ENCODE measurements at places on chromosomes 5 and 9.

DNA sequence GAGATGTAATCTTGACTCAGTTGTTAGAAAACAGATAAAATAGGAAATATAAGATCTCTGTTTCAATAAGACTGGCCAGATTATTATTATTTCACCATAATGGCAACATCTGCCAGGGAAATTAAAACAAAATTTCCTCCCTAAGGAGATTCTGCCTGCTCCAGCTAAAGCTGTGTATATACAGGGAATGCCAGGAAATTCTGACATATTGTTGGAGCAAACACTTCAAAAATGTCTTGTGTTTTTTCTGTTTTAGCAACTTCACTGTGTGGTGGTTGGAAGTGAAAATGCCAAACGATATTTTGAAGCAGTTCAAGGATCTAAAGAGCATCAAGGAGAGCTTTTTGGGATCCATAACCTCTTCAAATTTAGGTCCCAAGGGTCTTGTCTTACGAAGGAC lies 90.8 kb downstream of the ERCC6L2 start:
- DNase-seq: no peak

- DNase-seq: no peak
These were observed 52.1 kb upstream of the CACNA1B start for GRCh38 chr9:137825324-137825989.

DNA sequence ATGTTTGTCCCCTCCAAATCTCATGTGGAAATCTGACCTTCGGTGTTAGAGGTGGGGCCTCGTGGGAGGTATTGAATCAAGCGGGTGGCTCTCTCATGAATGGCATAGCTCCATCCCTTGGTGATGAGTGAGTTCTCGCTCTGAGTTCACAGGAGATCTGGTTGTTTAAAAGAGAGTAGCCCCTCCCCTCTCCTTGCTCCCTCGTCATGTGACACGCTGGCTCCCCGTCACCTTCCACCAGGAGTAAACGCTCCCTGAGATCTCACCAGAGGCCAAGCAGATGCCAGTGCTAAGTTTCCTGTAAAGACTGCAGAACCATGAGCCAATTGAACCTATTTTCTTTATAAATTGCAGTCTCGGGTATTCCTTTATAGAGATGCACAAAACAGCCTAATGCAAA lies 74.5 kb downstream of the RASEF start:
- DNase-seq: no peak

- DNase-seq: no peak
These were observed 516.6 kb downstream of the RAB3C start for GRCh38 chr5:59099270-59099994.

DNA sequence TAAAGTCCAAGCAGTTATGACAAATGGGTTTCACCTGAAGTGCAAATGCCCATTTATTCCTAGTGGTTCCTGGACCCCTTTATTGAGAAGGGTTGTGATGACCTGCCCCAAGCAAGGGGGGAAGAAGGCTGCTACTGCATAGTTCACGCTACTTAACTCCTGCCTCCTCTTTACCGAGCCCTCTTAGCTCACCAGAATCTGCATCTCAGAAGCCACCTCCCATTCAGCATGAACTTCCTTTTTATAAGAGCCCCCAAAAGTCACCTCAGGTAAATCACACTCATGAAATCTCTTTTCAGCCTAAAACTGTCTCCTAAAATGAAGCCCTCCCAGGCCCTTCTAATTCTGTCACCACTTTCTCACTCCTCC lies 26.6 kb upstream of the C9orf72 start:
- no peak for DNase-seq

DNA sequence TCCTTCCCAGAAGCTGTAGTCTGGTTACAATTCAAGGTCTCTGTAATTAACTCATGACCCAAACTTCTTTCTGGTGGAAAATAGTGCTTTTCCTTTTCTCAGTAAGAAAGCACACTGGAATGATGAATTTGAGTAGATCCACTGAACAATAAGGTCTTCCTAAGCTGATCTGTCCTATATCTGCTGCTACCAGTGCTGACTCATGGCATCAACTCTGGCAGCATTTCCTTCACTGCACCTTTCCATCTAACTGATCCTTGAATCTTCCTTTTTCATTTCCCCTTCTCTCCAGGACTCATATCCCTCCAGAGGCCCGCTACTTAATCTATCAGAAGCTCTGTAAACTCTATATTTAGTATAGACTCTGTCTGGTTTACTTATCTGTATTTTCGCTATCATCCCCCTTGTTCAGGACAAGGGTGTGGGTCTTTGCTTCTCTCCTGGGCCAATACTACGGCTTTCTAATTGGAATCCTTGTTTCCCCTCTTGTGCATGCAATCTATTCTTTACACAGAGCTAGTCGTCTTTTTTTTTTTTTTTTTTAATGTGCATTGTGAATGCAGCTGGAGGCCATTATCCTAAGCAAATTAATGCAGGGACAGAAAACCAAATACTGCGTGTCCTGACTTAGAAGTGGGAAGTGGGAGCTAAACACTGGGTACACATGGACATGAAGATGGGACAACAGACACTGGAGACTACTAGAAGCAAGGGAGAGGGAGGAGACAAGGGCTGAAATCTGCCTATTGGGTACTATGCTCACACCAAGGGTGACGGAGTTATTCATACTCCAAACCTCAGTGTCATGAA lies 192.2 kb upstream of the RPS23 start:
- DNase-seq: no peak

GRCh38 chr5:74578356-74579044 lies 62.0 kb downstream of the ENC1 start:
- DNase-seq: no peak

DNA sequence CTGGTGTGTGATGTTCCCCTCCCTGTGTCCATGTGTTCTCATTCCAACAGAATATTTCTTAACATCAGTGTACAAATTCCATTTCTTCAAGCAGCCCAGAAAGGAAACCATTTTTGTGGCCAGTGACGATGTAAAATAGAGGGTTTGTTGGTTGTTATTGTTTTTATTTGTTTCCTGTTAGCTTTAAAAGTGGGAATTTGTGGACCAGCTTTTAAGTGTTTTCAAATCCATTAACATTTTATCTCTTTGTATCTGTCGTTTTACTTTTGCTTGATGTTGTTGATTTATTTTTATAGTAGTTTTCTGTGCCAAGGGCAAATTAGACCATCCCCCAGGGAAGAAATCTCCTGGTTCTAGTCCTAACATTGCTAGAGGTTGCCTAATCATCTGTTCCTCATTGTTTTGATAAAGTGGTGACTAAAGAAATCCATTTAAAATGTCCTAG lies 100.0 kb downstream of the GDNF start:
- DNase-seq: no peak

DNA sequence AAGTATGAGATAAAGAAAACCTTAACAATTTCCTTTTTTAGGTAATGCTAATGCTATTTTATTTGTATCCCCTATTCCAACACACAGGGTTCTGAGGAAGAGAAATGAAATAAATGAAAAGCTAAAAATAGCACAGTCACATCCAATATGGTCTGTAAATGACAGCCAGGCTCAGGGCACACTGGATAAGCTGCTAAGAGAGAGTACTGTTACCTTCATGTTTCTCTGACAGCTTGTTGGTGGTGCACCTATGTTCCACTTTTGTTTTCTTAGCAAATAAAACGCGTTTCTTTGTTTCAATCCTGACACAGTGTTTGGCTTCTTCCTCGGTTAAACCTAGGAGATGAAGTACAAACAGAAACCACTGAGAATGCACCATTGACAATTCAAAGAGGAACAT lies 41.3 kb downstream of the C6 start:
- DNase-seq: no peak

GRCh38 chr9:110276781-110277180 lies 20.5 kb upstream of the TXN start:
- DNase-seq: no peak

DNA sequence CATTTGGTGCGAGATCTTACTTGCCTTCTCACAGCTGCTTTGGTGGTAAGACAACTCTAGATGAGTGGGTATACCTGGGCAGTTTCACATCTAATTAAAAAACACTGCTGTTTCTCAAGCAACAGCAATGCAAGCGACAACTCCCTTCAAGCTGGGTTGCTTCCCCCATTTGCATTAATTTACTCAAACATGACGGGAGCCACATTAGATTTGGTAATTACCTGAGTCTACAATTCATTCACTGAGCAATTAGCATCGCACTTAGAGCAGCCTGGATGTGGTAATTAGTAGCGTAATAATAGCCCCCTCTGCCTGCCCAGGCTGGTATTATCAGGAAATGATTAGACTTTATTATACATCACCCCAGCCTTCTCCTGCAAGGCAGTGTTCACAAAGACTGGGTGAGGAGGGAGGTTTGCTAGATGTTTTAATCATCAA lies 73.4 kb downstream of the FBXO38 start:
- no peak for DNase-seq

GRCh38 chr9:2389404-2389803 lies 232.2 kb upstream of the VLDLR start:
- no peak for DNase-seq

- no peak for DNase-seq
These were observed 278 bp downstream of the ACTL7B start for GRCh38 chr9:108855529-108855886.
